Stimulated activated CD8-positive, alpha-beta memory T cell treated with anti-CD3 and anti-CD28 coated beads, Interleukin-15, amount 100 ng/mL, for 24 hours (primary cell): ENCODE measurements at places on chromosomes 3 and 15.

DNA sequence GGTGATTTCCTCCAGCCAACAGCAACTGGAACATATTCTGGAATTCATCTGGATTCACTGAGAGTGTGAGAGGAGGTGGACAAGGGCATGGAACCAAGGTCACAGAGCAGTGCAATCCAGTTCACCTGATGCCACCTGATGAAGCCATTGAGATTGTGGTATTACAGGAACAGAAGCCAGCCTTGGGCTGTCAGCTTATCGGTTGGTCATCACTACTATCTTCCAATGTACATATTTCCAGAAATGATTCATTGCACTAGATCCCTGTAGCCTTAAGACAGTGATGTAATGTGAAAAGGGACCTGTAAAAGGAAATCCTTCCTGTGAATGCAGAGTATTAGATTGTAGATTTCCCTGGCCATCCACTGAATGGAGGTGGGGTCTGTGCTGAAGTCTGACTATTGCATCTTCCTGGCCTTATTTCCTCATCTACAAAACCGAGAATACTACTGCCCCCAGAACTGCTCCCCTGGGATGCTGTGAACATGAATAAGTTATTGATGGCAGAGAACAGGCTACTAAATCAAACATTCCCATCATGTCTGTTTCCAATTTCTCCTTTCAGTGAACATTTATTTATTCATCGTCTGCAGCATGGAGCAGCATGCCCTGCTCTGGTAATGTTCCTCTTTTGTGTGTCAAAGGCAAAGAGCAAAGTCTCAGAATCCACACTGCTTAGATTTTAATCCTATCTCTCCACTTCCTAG lies 47.4 kb upstream of the TPM1 start:
- DNase-seq = no peak

DNA sequence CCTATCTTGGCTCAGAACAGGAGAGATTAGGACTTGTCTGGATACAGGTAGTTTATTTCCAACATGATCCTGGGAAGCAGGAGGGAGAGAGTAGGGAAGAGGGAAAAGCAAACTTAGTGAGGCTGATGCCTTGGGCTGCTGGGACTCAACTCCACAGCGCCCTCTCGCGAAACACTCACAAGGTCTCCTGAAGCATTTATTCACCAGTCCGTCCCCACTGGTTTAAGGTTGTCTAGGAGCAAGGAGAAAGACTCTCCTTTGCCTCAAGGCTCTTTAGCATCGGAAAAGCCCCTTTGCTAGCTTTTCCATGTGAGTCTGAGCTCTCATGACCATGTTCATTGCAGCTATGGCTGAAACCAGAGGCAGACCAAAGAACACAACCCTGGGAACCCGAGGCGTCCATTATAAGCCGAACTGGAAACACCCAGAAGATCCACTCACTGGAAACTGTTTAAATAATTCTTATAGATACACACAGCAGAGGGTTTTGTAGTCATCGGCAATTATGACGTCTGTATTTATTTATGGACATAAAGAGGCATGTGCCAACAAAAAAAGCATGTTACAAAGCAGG lies 244.5 kb downstream of the CD47 start:
- peak; percentile 9 for DNase-seq

- no peak for DNase-seq
These were observed 7.8 kb upstream of the UBP1 start for GRCh38 chr3:33447958-33448357.

DNA sequence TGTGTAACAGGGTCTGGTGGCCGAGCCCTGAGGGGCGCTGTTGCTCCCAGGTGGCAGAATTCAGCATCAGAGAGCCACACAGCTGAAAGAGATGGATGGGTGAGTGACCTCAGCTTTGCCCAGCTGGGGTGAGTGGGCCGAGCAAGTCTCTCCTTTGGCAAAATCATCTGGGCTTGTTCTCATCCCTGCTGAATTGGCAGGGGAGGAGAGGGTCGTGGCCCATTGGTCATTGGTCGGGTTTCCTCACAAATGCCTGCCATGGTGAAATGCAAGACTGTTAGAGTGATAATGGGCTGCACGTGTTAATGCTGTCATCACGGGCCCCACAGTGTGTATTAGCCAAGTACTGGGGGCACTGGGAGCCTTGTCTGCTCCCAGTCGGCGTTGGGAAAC lies 15.9 kb downstream of the ABHD2 start:
- no peak for DNase-seq
